ENCODE measurements at places on chromosomes 1 and 21.

- peak; percentile 15 for DNase-seq
These were observed 71.5 kb downstream of the DISP1 start for GRCh38 chr1:222886194-222886854.

GRCh38 chr1:224080115-224080774 lies 33.7 kb upstream of the FBXO28 start:
- peak; percentile 37 for DNase-seq

DNA sequence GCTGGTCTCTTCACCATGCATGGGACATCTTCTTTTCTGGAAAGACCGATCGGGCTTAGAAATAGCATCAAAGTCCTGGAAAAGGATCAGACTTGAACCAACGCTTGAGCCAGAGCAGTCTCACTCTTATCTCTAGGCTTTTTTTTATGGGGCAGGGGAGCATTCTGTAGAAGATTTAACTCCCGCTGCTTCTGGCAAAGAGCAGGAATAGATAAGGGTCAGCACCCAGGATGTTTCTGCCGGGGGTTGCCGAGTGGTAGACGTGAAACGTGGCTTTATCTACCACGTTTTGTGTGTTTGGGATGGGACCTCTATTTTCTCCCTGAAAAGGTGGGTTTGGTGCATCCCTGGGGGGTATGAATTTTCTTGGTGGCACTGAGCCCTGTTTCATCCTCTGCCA lies 18.8 kb downstream of the SPSB1 start:
- DNase-seq = no peak

DNA sequence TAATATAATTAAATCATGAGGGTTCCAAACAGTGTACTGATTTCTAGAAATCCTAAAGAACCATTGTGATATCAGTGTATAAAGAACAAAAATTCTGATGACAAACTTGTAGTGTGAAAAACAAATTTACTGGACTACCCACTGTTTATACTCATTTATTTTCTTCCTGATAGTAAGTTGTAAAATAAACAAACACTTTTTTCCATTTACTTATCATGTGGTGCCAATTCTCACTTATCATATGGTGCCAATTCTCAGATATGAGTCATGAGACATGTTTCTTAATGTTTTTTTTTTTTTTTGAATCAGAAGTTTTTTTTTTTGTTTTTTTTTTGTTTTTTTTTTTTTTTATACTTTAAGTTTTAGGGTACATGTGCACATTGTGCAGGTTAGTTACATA lies 137.7 kb downstream of the LEPR start:
- peak; percentile 37 for DNase-seq

DNA sequence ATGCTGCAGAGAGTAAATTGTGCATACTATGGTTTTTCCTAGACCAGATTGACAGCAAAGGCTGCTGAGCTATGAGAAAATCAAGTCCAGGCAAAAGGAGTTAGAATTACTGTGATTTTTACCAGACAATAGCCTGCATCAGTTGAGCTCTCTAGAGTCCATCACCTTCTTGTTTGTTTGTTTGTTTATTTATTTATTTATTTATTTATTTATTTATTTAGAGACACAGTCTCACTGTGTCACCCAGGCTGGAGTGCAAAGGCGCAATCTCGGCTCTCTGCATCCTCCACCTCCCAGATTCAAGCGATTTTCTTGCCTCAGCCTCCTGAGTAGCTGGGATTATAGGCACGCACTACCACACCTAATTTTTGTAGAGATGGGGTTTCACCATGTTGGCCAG lies 24.2 kb upstream of the ABCB10 start:
- no peak for DNase-seq

DNA sequence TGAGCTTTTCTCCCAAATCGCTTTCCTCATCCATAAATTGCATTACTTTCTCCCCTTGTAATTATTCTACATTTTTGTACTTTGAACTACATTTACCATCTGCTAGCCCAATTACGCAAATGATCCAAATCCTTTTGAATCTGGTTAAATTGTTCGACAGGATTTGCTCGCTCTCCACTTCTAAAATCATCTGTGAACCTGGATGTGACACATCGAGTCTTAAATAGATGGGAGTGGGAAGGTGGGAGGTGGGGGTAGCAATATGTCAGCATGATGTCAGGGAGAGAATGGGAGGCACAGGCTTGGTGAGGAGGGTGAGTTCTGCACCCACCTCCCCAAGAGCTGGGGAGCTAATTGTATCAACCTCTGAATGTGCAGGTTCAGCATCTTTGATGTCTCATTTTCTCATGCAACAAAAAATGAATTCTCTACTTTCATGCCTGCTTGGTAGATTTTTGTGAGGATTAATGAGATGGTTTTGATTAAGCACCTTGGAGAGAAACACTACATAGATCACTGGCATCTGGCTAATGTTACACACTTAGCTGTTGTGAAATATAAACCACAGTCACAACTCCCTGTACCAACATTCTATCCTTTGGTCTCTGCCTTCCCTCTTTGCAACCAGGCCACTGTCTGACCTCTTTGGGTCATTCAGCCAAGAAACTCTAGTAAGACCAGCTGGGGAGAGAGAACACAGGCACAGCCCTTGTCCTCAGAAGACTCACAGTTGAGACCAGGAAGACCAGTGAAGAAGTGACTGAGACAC lies 165.1 kb downstream of the DAB1 start:
- no peak for DNase-seq
